ENCODE measurements at places on chromosomes 11 and 22.

GRCh38 chr11:102411142-102411541, 41.4 kb downstream of the TMEM123 start:
- DNase-seq, result no peak

GRCh38 chr11:26953770-26954392, 40.0 kb upstream of the FIBIN start:
- DNase-seq, result no peak

DNA sequence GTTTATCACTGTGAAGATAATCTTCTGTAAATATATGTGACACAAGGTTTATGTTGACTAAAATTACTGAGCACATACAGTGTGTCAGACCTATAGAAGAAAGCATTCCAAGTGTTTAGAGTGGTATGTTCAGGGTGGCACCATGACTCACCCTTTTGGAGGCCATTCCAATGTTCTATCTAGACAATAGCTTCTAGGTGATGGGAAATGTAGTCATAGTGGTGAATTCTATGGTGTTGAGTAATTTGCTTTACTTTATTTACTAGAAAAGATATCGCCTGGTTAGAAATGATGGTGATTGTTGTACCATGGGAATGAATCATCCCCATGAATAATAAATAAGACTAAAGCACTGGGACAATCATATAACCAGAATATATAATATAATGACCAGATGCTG, 72.9 kb upstream of the OR4C15 start:
- DNase-seq, result no peak

DNA sequence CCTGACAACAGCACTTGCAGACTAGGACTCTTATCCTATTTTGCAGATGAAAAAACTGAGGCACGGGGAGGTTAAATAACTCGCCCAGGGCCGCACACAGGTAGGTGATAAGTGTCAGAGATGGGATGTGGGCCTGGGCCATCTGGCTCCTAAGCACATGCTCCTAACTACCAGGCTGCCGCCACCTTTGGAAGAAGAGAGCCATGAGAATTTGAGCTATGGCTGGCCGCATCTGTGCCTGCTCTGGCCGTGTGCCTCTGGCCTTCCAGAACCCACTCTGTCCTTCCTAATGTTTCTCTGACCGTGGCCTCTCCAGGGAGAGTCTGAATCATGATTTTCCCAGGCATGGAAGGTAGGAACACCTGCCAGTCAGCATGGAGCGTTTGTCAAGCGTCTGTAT, 15.3 kb upstream of the IL2RB start:
- no peak for DNase-seq

- DNase-seq, result no peak
Observed at GRCh38 chr22:49736538-49736937, 91.1 kb downstream of the BRD1 start.

- DNase-seq, result no peak
Observed at GRCh38 chr11:16933756-16934603, 80.2 kb downstream of the PLEKHA7 start.

DNA sequence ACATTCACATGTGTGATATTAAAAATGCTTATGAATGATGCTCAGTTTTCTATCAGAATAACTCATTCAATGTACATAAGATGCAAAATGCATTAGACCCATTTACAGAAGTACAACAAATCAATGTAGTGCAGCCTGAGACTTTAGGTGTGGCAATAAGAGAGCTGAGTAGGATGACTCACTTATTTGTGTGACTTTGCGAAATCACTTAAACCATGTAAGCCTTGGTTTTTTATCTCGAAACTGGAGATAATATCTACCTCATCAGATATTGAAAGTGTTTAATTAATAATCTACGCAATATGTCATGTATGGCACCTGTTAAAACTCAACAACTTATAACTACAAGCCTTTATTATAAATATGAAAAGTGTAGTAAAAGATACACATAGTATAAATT, 105.7 kb upstream of the LUZP2 start:
- DNase-seq, result no peak

GRCh38 chr11:1437500-1437899, 47.8 kb downstream of the BRSK2 start:
- DNase-seq, result no peak

DNA sequence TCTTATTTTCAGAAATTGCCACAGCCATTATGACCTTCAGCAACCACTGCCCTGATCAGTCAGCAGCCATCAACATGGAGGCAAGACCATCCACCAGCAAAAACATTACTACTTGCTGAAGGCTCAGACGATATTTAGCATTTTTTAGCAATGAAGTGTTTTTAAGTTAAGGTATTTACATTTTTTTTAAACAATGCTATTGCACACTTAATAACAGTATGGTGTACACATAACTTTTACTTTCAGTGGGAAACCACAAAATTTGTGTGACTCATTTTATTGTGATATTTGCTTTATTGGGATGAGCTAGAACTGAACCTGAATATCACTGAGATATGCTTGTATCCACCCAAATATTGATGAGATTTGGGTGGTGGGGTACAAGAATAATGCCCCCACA, 110.9 kb downstream of the TSPAN18 start:
- no peak for DNase-seq

GRCh38 chr11:86126862-86127261, 58.0 kb upstream of the PICALM start:
- no peak for DNase-seq

DNA sequence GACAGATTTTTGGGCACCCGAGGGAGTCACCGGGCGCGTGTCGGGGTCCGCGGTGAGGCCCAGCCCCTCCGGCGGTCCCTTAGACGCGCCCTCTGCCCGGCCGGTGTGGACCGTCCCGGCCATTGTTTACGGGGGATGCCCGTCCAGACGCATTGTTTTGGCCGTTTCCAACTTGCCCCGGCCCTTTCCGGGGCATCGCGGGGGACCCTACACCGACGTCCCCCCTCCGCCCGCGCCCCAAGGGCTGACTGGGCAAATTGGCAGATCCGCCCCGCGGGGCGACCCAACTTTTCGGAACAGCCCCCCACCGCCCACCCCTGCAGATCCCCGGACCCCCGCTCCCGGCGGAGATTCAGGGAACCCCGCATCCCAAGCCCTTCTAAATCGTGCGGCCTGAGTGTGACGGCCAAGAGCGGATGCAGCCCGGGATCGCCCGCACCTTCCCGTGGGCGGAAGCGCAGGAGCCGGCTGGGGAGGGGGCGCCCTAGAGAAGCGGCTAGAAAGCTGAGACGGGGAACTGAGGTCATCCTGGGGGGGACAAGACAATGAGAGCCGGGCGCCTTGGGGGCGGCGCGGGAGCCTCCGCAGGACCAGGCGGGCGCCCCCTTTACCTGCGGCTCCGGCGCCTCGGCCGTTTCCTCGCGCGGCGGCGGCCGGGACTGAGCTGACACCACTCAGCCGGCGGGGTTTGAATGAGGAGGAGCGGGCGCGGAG, 17.1 kb upstream of the CCT8L2 start:
- no peak for DNase-seq

GRCh38 chr11:16364254-16364653, 7.9 kb upstream of the SOX6 start:
- no peak for DNase-seq

DNA sequence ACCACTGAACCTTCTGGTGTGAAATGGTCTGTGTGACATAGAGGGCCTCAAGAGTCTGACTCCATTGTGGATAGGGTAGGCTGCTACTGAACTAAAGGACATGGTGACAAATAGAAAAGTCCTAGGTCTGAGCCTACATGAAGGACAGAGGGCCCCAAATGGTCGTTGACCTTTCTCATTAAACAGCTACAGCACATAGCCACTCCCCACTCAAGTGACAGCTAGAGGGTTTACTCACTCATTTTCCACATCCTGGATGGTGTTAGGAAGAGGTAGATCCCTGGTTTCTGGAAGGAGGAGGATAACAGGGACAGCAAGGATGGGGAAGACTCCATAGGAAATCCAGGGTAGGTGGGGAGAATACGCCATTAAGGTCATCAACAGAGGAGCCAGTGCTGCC, 63.3 kb downstream of the SLC22A24 start:
- DNase-seq, result no peak
